ENCODE measurements at places on chromosomes 5 and 9.

DNA sequence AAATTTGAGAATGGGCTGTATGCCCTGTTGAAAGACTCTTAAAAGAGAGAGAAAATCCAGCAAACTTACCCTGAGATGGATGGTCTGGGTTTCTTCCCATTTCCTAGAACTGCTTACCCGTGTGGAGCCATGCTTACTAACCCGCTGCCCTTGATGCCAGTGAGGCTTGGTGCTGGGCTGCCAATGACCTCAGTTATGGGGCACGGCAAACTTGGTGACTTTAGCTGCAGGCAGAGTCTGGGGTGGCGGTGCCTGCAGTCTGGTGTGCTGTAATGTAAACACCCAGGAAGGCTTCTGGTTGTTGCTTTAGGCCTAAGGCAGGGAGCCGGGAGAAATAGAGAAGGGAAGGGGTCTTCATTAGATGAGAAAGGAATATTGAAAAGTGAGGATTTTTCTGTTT lies 7.3 kb upstream of the TENT4A start:
- no peak for DNase-seq

GRCh38 chr9:124852829-124853531 lies at the start of gene WDR38:
Gene WDR38, plus strand, starts transcription at chr9:124853460. Its CDS starts 72 bp downstream, at chr9:124853532.
- DNase-seq = peak; percentile 66

GRCh38 chr5:161077496-161077895 lies 225.5 kb upstream of the ATP10B start:
- no peak for DNase-seq

DNA sequence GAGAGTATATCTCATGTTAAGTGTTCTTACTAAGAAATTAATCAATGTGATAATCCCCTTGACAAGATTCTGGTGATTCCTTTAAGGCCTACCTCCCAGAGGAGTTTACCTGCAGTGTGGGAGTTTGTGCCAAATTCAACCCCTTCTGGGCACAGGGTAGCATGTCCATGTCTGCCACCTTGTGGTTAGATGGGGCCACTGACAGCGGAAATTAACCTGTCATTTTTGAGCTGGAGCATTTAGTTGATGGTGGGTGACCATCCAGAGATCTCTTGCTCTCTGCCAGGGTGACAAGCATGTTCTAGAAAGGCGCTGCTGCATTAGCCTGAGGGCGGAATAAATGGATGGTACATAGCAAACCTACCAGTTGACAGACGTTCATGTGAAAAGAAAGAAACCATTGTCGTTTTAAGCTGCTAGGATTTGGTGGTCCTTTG lies 132.2 kb downstream of the FBXO4 start:
- peak; percentile 23 for DNase-seq

- no peak for DNase-seq
Measured at GRCh38 chr5:83099445-83099844, 22.1 kb downstream of the XRCC4 start.

GRCh38 chr9:136054798-136055714 lies 40.0 kb downstream of the NACC2 start:
- DNase-seq = no peak

GRCh38 chr9:97793067-97793466 lies 60.0 kb upstream of the FOXE1 start:
- no peak for DNase-seq

- no peak for DNase-seq
Measured at GRCh38 chr9:7402334-7403027, 397.1 kb downstream of the DMAC1 start.

Measured in activated CD8-positive, alpha-beta memory T cell treated with anti-CD3 and anti-CD28 coated beads for 4 hours (primary cell).